ENCODE measurements at places on chromosomes 6 and 20.

DNA sequence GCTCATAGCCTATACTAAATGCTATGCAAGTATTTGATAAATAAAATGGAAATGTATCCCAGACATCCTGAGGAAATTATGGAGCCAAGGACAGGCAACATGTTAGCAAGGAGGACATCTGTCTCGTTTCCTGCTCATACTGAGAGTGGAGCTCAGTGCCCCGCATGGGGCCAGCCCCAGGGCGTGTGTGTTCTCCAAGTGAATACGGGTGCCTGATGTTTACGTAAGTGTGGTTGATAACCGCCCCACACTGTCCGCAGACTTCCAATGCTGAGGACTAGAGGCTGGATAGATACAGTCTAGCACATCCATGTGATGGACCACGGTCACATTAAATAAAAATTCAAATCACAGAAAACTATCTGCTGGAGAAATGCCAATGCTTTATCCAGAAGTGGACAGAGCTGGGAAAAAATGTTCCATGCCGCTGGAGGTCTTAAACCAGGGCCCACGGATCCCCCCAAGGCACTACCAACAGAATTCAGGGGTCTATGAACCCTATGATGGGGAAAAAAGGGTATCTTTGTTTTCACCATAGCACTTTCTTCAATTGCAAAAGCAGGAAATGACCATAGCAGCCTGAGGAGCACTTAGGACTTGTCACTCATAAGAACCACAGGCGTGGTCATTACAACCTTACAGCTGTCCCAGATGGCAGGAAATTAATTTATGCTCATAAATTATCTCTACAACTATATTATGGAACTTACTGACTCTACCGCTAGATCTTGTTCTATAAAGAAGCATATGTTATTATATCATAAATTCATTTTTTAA, 24.9 kb downstream of the TGM2 start:
- DNase-seq = no peak

- peak; percentile 27 for DNase-seq
These were observed 224.3 kb upstream of the TSHZ2 start for GRCh38 chr20:52747845-52748284.

- DNase-seq = peak; percentile 24
These were observed 2.2 kb upstream of the OXT start for GRCh38 chr20:3068986-3069900.

DNA sequence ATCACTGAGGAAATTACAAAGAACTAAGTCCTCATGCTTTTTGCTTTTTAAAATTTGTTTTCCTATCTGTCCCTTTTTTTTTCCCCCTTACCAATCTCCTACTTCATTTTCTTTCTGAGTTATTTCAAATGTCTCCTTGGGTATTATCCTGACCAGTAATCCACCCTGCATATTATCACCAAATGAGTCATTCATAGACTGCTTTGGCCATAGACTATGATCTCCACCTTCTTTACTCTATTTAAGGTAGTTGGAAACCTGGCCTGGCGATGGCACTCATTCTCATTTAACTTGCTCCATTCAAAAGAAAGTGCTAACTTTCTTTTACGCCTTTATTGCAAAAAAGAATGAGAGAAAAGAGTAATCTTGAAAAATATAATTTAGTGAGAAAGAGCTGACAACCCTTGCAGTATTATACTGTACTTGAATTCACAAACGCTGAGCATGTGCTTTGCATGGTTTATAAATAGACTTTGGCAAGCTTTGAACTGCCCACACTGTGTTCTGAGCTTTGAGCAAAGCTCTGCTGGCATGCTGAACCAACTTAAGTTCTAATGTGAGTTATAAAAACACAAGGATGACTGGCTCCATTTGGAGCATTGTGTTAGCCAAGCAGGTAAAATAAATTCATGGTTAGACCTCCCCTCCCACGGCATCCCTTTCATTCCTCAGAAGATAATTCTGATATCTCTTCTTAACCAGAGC, 198.9 kb downstream of the NKAIN2 start:
- peak; percentile 23 for DNase-seq

DNA sequence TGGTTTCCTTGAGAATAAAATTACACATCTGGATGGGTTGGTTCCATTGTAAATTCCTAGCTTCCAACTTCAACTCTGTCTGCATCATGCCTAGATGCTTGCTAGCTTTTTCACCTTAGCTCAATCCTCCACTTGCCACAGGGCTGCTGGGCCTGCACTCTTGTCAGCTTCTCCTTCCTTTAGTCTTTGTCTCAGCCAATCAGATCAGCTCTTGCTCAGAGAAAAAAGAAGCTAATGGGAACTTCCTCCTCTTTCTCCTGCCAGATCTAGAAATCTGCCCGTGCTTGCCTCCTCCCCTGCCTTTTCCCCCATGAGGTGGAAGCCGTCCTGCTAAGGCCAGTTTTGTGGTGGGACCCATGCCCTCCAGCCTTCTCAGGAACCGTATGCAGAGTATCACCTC, 18.5 kb downstream of the RAE1 start:
- no peak for DNase-seq

DNA sequence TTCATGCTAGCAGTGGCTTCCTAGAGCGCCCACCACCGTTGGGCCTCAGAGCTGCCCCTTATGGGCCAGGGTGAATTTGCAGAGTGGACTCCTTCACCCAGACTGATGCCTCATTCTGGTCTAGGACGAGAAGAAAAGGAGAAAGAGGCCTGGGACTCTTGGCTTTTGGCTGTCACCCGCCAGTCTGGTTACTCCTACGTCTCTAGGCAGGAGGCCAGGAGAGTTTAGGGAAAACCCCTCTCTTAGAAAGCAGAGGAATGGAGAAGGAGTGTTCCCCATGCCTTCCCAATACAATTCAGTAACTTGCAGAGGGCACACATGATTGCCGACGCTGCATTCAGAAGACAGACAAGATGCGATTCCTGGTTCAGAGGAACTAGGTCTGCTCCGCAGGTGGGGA, 70.1 kb downstream of the CDC5L start:
- no peak for DNase-seq

- DNase-seq = no peak
These were observed 143.7 kb upstream of the ATXN1 start for GRCh38 chr6:16904957-16905356.

DNA sequence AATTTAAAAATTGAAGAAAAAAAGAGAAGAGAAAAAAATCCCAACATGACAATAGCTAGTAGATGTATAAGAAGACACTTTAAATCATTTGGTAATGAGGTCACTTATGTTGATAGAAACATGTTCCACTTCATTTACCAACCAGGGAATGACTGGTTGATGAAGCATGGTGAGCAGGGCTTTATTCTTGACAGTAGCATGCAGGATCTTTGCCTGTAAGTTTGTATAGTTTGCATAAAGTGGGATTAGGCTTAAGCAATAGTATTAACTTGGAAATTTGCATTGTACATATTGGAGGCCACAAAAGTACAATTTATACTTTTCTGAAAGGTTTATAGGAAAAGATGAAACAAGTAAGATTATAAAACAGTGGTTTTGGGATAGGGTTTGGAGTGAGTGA, 67.0 kb downstream of the NOX3 start:
- no peak for DNase-seq

DNA sequence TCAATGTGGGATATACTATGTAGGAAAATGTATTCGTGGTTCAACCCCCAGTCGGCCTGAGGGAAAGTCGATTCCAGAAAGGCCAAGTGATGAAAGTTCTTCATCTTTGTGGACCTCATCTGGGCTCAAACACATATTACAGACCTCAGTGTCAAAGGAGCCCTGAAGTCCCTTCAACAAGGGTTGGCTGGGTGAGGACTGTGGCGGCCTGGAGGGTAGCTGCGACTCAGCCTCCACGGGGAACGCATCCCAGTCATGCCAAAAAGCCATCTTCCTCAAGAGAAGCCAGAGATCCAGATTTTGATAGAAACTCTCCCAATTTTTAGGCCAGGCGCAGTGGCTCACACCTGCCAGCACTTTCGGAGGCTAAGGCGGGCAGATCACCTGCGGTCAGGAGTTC, 158.6 kb upstream of the PTPN1 start:
- DNase-seq = no peak

DNA sequence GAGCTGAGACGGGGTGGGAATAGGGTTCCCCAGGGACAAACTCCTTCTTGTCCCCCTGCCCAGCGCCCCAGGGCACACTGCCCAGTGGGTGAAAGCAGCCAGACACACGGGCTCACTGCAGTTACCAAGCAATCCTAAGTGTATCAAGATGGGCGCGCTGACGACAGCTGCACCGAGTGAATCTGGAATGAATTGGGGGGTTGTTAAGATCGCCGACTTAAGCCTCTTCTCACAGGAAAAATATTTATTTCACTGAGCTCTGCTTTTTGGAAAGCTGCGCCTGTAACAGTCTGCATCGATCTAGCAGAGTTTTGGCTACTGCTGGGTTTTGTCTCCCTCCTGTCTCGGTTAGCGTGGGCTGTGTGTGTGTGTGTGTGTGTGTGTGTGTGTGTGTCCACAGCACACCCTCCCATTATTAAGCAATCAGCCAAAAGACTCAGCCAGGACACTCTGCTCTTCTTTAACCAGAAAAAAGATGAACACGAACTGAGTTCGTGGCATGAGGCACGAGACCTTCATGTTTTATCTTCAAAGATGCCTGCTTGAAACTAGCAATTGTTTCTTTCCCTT, 35.9 kb downstream of the RIPOR3 start:
- no peak for DNase-seq

GRCh38 chr20:46767127-46767761, 57.8 kb downstream of the SLC2A10 start:
- peak; percentile 78 for DNase-seq

- DNase-seq = peak; percentile 31
These were observed 16.2 kb downstream of the HLA-DPB1 start for GRCh38 chr6:33091957-33092356.

DNA sequence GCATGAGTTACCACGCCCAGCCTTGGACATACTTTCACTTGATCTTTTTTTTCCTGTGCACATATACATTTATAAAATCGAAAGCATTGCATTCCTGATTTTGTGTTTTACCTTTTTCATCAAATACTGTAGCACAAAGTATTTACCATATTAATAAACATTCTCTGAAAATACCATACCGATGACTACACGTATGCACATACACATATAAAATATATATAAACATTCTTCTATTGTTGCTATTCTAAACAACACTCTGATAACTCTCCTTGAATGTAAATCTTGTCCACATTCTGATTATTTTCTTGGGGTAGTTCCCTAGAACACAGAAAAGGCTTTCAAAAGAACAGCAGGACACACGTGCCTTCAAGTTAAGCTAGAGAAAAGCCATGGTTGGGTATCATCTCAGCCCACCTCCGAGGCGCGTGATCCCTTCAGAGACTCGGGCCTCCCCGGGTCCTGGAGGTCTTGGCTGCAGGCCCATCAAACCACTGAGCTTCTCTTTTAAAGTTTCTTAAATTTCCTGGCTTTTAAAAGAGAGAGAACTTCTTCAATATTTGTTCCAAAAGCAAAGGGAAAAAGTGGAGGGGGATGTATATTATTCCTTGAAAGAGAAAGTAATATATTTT, 198.1 kb downstream of the MYLK4 start:
- no peak for DNase-seq

DNA sequence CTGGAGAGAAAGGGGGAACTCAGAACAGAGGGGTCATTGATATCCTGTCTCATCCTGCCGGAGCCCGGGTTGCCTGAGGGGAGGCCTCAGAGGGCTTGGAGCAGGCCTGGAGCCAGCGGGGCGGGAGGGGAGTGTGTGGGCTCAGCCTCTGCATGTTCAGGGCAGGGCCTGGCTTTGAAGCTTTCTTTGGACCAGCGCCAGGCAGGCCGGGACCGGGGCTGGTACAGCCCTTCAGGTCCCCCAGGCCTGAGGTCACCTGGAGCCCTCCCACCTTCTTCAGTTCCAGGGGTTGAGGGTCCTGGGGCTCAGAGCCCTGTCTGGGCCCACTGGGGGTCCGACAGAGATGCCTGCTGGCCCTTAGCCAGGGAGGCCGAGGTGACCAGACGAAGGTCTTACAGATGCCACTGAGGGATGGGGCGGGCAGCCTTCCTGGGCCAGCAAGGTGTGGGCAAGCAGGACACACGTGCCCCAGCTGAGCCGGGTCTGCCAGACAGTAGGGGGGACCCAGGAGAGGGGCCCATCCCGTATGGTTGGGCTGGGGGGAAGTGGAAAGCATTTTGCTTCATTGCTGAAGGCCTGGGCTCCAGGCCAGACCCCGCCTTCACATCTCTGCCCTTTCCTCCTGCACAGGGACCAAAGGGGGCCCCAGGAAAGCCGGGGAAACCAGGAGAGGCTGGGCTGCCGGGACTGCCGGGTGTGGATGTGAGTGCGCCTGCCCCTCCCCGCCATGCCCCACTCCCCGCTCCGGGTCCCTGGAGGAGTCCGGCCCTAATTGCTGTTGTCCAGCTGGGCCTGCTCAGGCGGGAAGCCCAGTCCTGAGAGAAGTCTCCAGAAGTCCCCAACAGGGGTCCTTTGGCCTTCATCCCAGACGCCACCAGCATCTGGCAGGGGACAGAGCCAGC, 2.0 kb downstream of the COL9A3 start:
- DNase-seq = peak; percentile 86

DNA sequence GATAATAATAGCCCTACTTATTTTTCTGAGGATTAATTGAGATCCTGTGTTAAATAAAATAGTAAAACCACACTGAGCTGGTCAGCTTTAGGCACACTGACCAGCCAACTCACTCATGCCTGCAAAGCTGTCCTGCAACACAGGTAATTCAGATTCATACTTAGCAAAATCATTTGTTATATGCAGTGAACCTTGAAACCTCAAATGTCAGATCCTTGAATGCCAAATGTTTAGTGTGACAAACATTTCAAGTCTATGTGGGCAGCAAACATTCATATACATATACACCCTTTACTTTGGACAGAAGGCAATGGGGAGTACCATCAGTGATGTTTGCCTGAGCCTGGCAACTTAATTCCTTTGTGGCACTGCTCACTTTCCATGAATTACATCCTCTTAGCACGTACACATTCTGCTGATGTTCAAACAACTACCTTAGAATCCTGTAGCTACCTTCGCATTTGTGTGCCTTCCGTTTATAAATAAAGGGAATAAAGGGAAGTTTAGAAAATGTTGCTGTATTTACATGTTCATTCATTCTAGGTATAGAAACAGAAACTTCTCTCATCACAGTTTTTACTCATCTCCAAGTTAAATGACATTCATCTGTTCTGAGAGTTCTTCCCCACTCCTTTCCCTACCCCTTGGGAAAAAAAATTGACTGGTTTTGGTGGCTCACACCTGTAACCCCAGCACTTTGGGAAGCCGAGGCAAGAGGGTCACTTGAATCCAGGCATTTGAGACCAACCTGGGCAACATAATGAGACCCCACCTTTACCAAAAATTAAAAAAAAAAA, 140.8 kb downstream of the ZFAND3 start:
- DNase-seq = no peak

- no peak for DNase-seq
These were observed 192.2 kb downstream of the FARS2 start for GRCh38 chr6:5453546-5453945.

GRCh38 chr20:24328901-24329300, 140.5 kb upstream of the SYNDIG1 start:
- DNase-seq = no peak

DNA sequence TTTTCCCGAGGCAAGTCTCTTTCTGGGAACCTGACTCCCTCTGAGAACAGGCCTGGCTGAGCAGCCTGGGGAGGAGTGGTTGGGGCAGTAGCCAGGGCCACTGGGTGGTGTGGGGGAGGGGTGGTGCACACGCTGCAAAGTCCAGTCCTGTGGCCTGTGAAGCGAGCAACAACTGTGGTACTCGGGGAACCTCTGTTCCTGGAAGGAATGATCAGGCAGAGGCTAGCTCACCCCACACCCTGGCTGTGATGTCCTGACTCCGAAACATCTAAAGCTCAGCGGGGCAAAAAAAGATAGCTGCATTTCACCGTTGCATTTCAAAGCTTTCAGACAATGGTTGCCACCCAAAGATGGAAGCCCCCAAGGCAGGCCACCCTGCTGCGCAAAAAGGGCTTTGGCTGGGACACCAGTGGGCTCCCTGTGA, 25.5 kb downstream of the PCK1 start:
- DNase-seq = no peak

Measured in HT-29 (cell line).